ENCODE measurements at places on chromosomes 2 and 18.

DNA sequence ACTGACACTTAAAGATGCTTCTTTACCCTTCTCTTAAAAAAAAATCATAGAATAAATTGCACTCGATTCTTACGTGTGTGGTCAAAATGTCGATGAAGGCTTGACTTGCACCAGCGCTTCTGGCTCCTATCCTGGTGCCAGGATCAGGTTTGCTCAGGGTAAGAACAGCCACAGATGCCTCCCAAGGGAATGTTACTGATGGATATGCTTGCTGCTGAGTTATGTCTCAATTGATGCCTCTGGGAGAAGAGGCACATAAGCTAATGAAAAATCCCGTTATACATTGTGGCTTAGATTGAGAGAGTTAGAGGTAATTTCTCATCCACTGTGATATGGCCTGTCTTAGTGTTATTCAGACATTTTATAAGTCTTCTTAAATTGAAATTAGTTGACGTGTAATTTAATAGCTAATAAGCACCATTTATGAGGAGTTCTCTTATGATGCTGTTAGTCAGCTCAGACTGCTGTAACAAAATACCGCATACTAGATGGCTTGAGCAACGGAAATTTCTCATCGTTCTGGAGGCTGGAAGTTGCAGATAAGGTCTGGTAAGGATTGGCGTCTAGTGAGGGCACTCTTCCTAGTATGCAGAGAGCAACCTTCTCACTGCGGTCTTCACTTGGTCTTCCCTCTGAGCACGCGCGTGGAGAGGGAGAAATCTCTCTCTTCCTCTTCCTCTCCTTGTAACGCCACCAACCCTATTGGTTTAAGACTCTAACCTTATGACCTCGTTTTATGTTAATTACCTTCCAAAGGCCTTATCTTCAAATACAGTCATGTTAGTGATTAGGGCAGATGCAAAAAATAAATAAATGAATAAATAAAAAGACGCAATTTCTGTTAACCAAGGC, 116.6 kb upstream of the NOSTRIN start:
- no peak for DNase-seq

GRCh38 chr2:211837706-211838105, 700.9 kb downstream of the ERBB4 start:
- no peak for DNase-seq

GRCh38 chr2:232478571-232479340, 8.9 kb downstream of the ECEL1 start:
- no peak for DNase-seq

DNA sequence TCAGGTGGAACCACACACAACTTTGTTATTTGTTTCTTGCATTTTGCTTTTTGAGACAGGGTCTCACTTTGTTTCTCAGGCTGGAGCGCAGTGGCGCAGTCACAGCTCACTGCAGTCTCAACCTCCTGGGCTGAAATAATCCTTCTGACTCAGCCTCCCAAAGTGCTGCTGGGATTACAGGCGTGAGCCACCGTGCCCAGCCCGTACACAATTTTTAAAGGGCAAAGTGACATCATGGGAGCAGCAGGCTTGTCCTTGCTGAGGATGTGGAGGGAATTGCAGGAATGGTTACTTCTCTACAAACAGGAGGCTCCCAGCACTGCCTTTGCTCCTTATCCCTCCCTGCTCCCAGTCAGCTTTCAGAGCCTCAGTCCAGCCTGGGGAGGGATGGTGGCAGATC, 355.9 kb upstream of the KLHL29 start:
- DNase-seq: no peak

DNA sequence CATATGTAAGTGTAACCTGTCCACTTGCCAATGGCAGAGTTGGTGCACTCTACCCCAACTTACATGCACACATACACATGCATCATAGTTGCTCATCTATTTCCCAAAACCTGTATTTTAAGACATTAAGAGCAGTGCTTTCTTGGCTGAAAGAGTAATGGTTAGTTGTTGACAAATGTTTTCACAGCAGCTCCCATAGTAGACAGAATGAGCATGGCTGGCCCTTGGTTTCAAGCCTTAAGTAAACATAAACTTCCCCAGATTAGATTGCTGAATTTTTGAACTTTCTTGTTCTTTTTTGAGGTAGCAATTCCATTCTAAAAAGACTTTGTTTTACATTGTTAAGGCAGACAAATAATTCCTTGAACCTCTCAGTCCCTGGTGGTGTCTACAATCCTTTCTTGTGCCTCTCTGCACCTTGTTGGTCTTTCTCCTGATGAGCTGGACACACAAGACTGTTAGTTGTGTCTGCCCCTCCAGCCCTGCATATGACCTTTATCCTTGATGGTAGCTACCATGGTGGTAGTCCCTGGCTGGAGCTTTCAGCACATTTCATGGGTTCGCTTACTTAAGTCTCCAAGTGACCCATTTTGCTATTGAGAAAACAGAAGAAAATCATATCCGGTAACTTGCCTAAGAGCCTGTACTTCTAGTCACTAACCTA, 580.1 kb upstream of the ID2 start:
- DNase-seq: no peak

DNA sequence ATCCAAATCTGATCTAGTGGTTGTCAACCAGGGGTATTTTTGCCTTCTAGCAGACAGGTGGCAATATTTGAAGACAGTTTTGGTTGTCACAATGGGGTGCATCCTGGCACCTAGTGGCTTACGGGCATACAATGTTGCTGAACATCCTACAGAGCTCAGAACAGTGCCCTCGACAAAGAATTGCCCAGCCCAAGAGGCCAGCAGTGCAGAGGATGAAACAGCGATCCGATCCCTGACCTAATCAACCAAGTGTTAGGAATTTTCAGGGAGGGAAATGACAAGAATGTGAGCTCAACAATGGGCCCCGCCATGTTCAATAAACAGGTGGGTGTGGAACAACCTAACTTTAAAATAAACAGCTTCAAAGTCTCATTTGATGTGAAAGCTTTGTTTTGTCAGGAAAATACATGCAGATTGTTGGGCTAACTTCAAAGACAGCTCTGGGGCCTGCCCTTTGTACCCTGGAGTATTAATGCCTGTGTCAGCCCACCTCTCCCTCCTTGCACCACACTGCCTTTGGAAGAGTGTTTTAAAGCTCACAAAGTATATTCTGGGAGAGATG, 22.5 kb upstream of the SCYGR5 start:
- no peak for DNase-seq

DNA sequence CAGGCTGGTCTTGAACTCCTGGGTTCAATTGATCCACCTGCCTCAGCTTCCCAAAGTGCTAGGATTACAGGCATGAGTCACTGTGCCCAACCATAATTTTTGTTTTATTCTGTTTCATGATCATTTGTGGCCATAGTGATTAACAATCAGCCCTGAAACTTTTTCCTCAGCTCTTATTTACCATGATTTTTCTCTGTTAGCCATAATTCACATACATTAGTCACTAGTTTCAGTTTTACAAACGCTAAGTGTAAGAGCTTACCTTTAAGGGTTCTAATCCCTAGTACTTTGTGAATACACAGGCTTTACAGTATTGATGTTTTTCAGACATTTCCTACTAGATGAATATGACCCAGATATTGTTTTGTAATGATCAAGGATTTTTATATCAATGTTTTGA, 216.1 kb downstream of the DPP4 start:
- DNase-seq: no peak

DNA sequence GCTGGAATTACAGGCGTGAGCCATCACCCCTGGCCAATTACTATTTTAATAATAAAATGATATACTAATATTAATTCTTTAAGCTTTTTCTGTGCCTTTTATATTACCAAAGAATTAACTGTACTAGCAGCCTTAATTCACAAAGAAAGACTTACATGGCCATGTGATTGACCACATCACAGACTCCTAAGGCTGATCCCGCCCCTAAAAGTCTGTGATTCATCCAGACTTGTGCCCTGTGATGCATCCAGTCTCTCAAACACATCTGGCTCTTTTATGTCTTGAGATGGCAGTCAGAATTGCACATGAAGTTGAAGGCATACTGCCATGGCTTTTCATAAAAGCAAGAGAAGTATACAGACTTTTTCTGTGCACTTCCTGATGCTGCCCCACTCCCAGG, 91.7 kb downstream of the DTNA start:
- no peak for DNase-seq

DNA sequence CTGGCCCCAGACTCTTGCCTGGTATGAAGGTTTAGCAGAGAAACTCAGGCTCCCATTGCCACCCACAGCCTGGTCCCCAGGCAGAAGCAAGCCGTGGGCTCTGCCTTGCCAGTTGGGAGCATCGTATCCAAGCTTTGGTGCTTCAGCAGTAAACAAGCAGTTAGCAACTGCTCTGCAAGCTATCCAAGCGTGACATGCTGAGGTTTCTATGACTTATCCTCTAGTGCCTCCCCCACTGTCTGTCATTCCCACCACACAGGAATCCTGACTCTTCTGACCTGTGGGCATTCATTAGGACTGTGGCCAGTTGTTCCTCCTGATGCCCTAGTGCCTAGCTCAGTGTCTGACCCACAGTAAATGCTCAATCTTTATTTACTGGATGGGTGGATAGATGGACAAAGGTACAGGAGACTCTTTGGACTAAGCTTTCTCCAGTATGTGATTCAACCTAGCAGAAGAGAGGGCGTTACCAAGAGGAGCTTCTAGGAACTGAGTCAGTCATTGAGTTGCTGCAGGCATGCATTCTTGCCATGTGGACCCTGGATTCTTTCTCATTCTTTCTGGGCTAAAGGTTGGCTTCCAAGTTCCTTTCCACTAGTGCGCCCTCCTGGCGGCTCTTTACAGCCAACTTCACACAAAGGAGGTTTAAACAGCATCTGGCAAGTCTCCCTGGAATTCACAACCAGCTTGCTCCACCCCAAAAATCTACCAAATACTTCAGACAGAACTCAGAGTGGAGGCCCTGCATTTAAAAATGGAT, 40.6 kb upstream of the MRPL19 start:
- no peak for DNase-seq

GRCh38 chr18:48702346-48703027, 163.7 kb downstream of the CTIF start:
- DNase-seq: no peak

Measured in midbrain (tissue), 1 donor.